Muscle of leg (tissue), 16 donors: ENCODE measurements at places on chromosomes 4 and X. TPM values are rescaled to one million over a fixed set of nuclear protein-coding genes. Genes with fewer than 3 reads are reported as not detected.

CLTRN gene
- total RNA-seq: 0.13 TPM

CT55 gene
- 0.27 TPM for total RNA-seq

TLR3 gene
- 1.6 TPM for total RNA-seq

ARMCX2 gene
- 102 TPM for total RNA-seq

ADH1A gene
- total RNA-seq: 0.49 TPM
